Dermis lymphatic vessel endothelial cell (primary cell): ENCODE measurements at places on chromosomes 1 and 21. TPM values are rescaled to one million over a fixed set of nuclear protein-coding genes. Genes with fewer than 3 reads are reported as not detected.

Gene TESK2
- total RNA-seq: 5.3 and 5.6 TPM in 2 replicates

Gene ZBTB8A
- total RNA-seq: 9.0 and 11.5 TPM in 2 replicates

Gene LRRC53
- not detected in 2 replicates for total RNA-seq

Gene RNU1-2
- total RNA-seq: under 0.01 and 8,230 TPM in 2 replicates

Gene SPATA46
- total RNA-seq: not detected in 2 replicates

Gene COL8A2
- total RNA-seq: 0.86 and 1.1 TPM in 2 replicates

Gene CLK2
- total RNA-seq: 18.5 and 20.6 TPM in 2 replicates

Gene MATN1
- 0.09 TPM in 1 of 2 replicates, not detected in the other for total RNA-seq

Gene RGS7
- total RNA-seq: 0.09 and 0.11 TPM in 2 replicates

Gene CDC7
- 2.0 and 2.1 TPM in 2 replicates for total RNA-seq

Gene CGN
- 0.11 and 0.26 TPM in 2 replicates for total RNA-seq

Gene ADORA1
- not detected in 2 replicates for total RNA-seq

Gene TRIM46
- 1.1 and 1.3 TPM in 2 replicates for total RNA-seq

Gene SF3B4
- total RNA-seq: 8.9 and 10.4 TPM in 2 replicates

Gene SIK1
- 0.98 and 4.7 TPM in 2 replicates for total RNA-seq

Gene DEPDC1
- 2.2 and 3.2 TPM in 2 replicates for total RNA-seq

Gene ZNF593OS
- total RNA-seq: 0.11 TPM in 1 of 2 replicates, not detected in the other

Gene TEDDM1
- total RNA-seq: not detected in 2 replicates

Gene TNFRSF9
- under 0.01 and 0.11 TPM in 2 replicates for total RNA-seq

Gene SPRR3
- not detected in 2 replicates for total RNA-seq

Gene PLA2G2F
- total RNA-seq: not detected in 2 replicates

Gene S100A7A
- not detected in 2 replicates for total RNA-seq

Gene WDR77
- 27.3 and 31.2 TPM in 2 replicates for total RNA-seq

Gene RGS8
- total RNA-seq: under 0.01 TPM in 1 of 2 replicates, not detected in the other

Gene ERMAP
- 9.1 and 10.7 TPM in 2 replicates for total RNA-seq

Gene APOBEC4
- total RNA-seq: not detected in 2 replicates

Gene IFI44L
- total RNA-seq: 0.11 TPM in 1 of 2 replicates, not detected in the other

Gene HNRNPU
- 236 and 341 TPM in 2 replicates for total RNA-seq

Gene OR2L2
- not detected in 2 replicates for total RNA-seq

Gene TCHHL1
- total RNA-seq: not detected in 2 replicates

Gene C8B
- not detected in 2 replicates for total RNA-seq

Gene SYCP1
- not detected in 2 replicates for total RNA-seq

Gene PHLDA3
- total RNA-seq: 9.6 and 15.8 TPM in 2 replicates

Gene PADI2
- total RNA-seq: under 0.01 and 0.33 TPM in 2 replicates

Gene GJC2
- 6.5 and 14.3 TPM in 2 replicates for total RNA-seq

Gene UBASH3A
- total RNA-seq: not detected in 2 replicates

Gene KANK4
- not detected in 2 replicates for total RNA-seq

Gene HMGCS2
- not detected in 2 replicates for total RNA-seq

Gene BEND5
- 2.9 and 4.8 TPM in 2 replicates for total RNA-seq

Gene HHAT
- total RNA-seq: 0.98 and 2.3 TPM in 2 replicates

Gene CDA
- 0.43 and 0.95 TPM in 2 replicates for total RNA-seq

Gene RBP7
- total RNA-seq: 1.6 and 3.3 TPM in 2 replicates

Gene FCRLB
- total RNA-seq: 0.43 TPM in 2 replicates

Gene HES3
- total RNA-seq: not detected in 2 replicates

Gene S100A7
- total RNA-seq: not detected in 2 replicates

Gene SLC45A1
- 0.95 and 0.98 TPM in 2 replicates for total RNA-seq

Gene HSD3B1
- not detected in 2 replicates for total RNA-seq
